ENCODE measurements at places on chromosomes 4 and X.
A peak's percentile ranks its signal among the peaks of the same experiment; 100 is the strongest.

- DNase-seq = no peak
These were observed 32.2 kb downstream of the TFDP3 start for GRCh38 chrX:133185938-133186337.

- peak; percentile 4 for DNase-seq
These were observed at the start of gene CCNQ for GRCh38 chrX:153598541-153599191. TSS of gene CCNQ (minus strand) at chrX:153599139. CDS start at chrX:153599073, 66 bp downstream.

DNA sequence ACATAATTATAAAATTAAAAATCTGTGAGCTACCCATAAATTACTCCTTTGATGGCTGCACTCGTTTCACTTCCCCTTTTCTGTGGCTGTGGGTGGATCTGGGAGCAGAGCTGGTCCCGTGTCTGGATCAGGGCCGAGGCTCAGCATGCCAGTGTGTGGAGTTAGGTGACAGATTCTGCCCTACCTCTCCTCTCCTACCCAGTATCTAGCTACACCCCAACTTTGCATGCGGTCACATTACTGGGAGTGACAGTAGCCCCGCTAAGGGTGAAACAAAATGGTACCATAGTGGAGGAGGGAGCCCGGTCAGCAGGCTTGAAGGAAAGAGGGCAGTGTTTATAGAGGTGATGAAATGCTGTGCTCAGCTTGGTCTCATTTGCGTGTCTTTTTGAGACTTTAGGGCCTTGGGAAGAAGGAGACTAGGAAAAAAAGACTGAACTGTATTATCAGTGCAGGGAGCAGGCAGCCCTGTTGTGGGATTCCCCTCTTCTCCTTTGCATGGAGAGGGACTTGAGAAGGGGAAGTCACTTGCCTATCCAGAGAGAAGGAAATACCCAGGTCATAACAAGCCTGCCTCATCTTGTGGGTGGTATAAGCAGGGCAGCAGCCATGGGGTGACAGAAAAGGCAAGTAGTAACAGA is 48.4 kb downstream of the ARHGAP10 start:
- DNase-seq = no peak

- no peak for DNase-seq
These were observed 66.1 kb downstream of the SOWAHB start for GRCh38 chr4:76831711-76832373.

DNA sequence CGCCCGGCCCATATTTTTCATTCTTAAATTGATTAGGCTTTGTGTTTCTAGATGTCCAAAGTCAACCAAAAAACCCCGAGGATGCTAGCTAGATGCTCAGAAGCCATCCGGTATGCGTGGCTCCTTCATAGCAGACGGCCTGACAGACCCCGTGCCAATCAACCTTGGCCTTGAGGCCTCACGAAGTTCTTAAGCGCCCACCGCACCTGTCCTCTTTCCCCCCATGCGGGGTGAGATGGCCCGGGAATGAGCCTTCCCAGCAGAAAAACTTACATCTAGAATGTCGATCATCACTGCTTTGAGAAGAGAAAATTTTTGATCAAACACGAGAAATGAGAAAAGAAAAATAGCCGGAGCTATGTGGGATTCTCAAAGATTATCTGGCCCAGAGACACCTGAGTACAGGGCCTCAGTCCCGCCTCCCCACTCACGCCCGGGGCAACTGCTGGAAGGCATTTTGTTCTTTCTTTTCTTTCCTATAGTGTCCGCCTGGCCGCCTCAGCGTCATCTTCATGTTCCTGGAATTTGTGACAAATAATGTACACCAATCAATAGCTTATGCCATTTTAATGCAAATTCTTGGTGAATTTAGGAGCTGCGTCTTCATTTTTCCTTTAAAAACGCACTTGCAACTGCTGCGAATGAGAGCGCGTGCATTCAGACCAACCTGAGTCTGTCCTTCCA is 1.6 kb upstream of the NAT8L start:
- DNase-seq = no peak

- peak; percentile 48 for DNase-seq
These were observed 6.6 kb downstream of the IBSP start for GRCh38 chr4:87805971-87806370.
